ENCODE measurements at places on chromosomes 16 and 17. TPM values are rescaled to one million over a fixed set of nuclear protein-coding genes. Genes with fewer than 3 reads are reported as not detected.

DNA sequence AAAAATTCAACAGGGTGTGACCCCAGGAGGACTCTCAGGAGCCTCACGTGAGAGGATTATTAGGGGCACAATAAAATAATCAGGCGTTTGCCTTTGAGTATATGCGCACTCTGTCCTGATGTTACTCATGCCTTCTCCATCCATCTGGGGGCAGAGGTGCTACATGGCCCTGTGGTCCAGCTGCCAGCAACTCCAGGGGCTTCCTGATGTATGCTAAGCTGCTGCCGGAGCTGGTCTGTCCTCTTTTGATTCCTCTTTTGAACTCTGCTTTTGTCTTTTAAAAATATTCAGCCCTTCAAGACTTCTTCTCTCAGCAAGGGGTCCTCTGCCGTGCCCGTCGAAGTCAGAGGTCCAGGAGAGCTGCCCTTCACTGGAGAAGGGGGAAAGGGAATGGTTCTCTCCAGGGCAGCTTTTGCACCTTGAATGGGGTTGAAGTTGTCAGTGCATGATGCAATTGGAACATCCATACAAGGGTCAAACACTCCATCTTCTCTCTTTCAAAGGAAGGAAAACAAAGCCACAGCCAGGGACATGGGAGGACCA, 431.4 kb downstream of the SHISA9 start:
- DNase-seq = no peak

DNA sequence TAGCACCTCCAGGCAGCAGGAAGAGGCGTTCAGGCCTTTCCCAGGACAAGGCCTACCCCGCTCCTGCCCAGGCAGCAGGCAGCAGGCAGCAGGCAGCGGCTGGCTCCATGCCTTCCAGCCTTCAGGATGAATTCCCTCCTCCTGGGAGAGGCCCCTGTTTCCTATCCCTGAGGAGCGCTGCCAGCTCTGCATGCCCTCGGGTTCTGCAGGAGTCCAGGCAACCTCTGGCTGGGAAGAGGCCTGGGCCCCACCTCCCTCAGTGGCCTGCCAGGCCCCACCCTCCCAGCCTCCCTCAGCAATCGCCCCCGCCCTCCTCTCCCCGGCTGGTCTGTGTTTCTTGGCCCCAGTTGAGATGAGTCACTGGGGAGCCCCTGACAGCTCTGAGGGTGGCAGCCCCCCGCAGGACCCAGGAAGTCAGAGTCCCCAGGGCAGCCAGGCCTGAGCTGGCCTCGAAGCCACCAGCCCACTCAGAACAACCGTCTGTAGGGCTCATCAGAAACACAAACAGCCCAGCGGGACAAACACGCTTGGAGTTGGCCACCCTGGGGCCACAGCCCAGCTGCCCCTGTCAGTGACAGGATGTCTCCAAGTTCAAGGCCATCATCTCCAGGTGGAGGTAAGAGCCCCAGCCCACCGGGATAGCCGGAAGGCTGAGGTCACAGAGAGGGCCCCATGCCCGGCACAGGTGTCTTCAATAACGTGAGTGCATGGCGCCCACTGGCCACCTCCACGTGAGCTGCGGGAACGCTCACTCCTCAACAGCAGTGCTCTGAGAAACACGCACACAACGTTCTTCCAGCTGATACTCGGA, 39.5 kb upstream of the CIBAR2 start:
- peak; percentile 84 for DNase-seq

GRCh38 chr16:27993587-27993986, 69.9 kb downstream of the GSG1L start:
- no peak for DNase-seq

GRCh38 chr16:35411156-35411555, 1951.7 kb downstream of the TP53TG3F start:
- no peak for DNase-seq

DNA sequence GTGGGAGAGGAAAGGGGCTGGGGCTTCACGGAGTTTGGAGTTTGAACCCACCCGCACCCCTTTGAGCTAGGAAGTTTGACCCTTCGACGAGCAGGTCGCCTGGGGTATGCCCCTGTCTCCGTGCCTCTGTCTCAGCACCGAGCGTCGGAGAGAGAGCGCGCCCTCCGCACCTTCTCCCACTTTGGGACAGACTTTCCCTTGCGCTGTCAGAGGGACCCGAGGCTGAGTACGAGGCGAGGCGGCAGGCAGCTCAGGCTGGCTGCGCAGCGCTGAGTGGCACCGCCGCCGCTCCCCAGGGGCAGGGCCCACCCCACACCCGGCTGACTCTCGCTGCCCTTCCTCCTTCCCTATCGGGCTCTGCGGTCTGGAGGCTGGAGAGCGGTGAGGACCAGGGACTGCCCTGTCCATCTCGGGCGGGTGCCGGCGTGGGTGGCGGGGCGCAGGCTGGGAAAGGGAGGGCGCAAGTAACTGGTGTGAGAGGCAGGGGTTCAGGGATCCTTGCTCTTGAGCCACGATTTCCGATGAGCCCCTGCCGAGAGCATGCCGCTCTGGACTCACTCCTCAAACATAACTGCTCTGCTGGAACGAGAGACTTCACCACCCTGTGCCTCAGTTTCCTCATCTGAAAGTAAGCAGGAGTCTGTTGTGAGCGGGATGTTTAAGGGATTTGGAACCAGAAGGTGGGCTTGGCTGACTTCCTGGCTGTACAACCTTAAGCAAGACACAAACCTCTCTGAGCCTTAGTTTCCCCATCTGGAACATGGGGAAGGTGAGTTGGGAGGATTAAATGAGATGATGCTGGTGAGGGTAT, 981 bp downstream of the BEAN1 start:
- no peak for DNase-seq

CTRB2 gene
- polyA plus RNA-seq = not detected

VAT1L gene
- not detected for polyA plus RNA-seq

TAOK2 gene
- 27.7 TPM for polyA plus RNA-seq

TLCD3B gene
- polyA plus RNA-seq = 0.24 TPM

HSD17B1 gene
- 17.0 TPM for polyA plus RNA-seq

Measured in K562 (cell line).